Peyer's patch (tissue), 4 donors: ENCODE measurements at places on chromosomes 12 and 14. TPM values are rescaled to one million over a fixed set of nuclear protein-coding genes. Genes with fewer than 3 reads are reported as not detected.

The KLRG1 gene
- 1.0 TPM for total RNA-seq

The ACRBP gene
- total RNA-seq: 11.6 TPM

GRCh38 chr12:50749459-50749882, 14.4 kb upstream of the ATF1 start:
- H3K4me3 ChIP-seq: no peak overlapping the region
- DNase-seq: no peak
- no peaks in the 10 kb centered on the region for H3K4me1 ChIP-seq
- H3K27ac ChIP-seq: no peak overlapping the region
- H3K27me3 ChIP-seq: no peaks in the 10 kb centered on the region

DNA sequence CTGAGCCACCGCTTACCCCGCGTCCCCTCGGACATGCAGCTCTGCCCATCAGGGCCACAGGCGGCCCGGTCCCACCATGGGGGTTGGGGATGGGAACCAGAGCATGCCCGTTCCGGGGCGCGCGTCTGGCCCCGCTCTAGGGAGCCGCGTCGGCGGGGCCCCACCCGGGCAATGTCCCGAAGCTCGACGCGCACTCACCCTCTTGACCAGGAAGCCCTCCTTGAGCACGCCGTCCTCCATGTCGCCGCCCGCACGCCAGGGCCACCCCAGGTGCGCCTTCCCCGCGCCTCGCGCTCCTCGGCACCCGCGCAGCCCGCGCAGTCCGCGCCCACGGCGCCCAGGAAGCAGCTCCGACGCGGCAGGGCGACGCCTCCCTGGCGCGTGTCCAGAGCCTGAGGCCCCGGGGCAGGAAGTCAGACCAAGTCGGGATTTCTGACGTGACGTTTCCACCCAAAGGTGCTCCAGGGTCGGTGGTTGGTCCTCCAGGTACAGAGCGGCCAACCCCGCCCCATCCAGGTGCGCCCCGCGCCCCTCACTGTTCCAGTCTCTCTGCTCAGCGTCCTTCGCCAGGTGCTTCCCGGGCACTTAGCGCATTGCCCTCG, at the start of gene PLEK2:
Gene PLEK2, minus strand, starts transcription at position 346 of the 602 bp plus-strand sequence. Its CDS starts 106 bp downstream, at position 240.
- peak within 1 kb of the TSS; percentile 66 for H3K4me3 ChIP-seq
- H3K4me1 ChIP-seq: peaks cover 9% of the 10 kb centered on the region
- H3K36me3 ChIP-seq: no peaks in the 10 kb centered on the region
- peak; percentile 18 for DNase-seq

DNA sequence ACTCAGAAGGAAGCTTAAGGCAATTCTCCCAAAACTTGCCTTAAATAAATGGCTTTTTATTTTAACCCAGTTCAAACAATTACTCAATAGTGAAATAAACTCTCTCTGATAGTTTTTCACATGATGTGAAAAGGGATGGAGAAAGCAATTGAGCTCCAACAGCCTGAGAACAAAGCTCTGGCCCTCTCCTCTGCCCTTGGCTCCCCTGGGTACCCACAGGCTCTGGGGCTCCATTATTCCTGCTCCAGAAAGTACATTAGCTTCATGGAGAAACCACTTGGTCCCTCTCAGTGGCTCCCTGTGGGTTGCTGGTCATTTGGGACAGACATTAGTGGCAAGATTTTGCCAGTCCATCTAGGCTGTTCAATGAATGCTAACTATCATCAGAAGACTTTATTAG, 242.8 kb downstream of the ATP23 start:
- H3K36me3 ChIP-seq: no peaks in the 10 kb centered on the region
- H3K27me3 ChIP-seq: no peaks in the 10 kb centered on the region
- no peak overlapping the region for H3K27ac ChIP-seq
- H3K4me3 ChIP-seq: no peak overlapping the region
- H3K4me1 ChIP-seq: no peaks in the 10 kb centered on the region
- no peak for DNase-seq

- H3K36me3 ChIP-seq: no peaks in the 10 kb centered on the region
- H3K4me3 ChIP-seq: no peak overlapping the region
- no peak overlapping the region for H3K27ac ChIP-seq
- DNase-seq: no peak
These were observed 30.0 kb downstream of the SLC38A2 start for GRCh38 chr12:46342562-46343033.

GRCh38 chr12:118327391-118327790, 45.3 kb downstream of the TAOK3 start:
- H3K27me3 ChIP-seq: no peaks in the 10 kb centered on the region
- no peak overlapping the region for H3K27ac ChIP-seq
- no peak for DNase-seq
- peaks cover 3% of the 10 kb centered on the region for H3K4me1 ChIP-seq
- H3K4me3 ChIP-seq: no peak overlapping the region
- no peaks in the 10 kb centered on the region for H3K36me3 ChIP-seq

DNA sequence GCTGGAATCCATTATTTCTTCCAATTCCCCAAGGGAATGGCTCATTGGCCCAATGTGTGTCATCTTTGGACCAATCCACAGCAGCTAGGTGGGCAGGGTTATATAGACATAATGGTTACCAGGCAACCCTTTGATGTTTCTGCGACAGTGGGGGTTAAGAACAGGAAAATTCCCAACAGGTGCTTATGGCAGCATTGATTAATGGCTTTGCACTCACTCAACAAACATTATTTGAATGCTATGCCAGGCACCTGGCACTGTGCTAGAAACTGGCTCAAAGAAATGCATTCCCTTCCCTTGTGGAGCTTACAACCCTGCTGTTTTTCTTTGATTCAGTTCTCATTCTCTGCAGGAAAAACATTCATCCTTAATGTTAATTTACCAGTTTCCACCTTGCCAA, 1221.0 kb downstream of the AACS start:
- no peaks in the 10 kb centered on the region for H3K36me3 ChIP-seq
- H3K4me1 ChIP-seq: no peaks in the 10 kb centered on the region
- H3K4me3 ChIP-seq: no peak overlapping the region
- H3K27ac ChIP-seq: no peak overlapping the region
